ENCODE measurements at places on chromosomes 13 and 19.

DNA sequence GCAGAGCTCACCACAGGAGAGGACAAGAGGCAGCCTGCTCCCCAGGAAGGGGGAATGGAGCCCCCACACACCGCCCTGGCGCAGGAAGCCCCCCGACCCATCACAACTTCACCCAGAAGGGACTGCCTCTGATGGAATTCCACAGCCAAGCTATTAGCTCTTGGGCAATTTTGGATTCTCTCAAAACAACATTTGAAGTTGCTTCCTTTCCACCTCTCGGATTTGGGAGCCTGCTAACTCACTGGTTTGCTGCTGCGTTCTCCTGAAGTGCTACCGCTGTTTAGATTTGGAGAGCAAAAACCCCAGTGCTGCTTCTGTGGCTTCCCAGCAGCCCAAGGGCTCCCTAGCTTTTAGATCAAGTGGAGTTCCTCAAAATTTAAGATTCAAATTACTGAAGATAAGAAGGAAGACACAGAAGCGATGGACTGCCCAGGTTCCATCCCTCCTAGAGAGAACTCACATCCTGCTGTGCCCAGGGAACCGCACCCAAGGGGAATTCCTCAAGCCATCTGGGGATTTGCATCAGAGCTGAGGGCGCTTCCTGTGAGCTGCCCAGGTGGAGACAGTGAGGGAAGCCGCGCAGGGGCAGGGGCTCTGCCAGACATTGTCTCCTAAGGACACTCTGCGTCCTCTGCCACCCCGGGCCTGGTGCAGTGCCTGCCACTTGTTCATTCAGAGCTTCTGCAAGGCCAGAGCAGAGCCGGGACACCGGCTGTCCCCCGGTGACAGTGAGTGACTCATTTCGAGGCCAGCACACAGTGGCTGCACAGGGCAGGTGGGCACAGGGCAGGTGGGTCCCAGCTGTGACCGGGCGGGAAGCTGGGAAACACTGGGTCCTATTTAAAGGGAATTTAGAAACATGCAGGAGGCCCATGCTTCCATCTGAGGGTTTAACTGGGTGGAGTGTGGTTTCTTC is 45.5 kb downstream of the COL4A1 start:
- DNase-seq: no peak

- no peak for DNase-seq
Observed at GRCh38 chr13:19836472-19836871, 27.0 kb downstream of the ZMYM5 start.

GRCh38 chr13:46313432-46314257 is 73.4 kb downstream of the RUBCNL start:
- no peak for DNase-seq

DNA sequence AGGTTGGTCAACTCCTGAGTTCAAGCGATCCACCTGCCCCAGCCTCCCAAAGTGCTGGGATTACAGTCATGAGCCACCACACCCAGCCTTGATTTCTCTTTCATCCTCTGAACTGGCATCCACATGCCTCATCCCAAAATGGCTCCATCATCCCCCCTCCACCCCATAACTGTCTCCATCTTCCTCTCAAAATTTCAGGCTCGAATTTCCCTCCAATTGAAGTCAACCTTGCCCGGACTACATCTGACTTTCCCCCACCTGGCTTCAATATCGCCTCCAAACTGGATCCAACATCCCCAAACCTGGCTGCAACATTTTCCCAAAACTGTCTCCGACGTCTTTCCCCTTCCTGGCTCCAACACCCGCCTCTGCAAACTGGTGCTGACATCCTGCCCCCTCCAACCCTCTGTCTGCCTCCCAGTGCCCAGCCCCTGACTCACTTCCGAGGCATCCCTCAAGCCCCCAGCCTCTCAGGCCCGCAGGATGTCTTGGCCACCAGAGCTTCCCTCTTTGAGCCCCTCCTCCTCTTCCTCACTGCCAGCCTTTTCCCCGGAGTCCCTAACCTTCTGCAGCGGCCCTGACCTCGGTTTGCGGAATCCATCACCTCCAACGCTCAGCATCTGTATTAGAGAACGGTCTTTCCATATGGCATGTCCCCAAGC is 943 bp downstream of the EXOC3L2 start:
- no peak for DNase-seq

Data from K562 (cell line).